ENCODE measurements at places on chromosomes 7 and 10. TPM values are rescaled to one million over a fixed set of nuclear protein-coding genes. Genes with fewer than 3 reads are reported as not detected.
A peak's percentile ranks its signal among the peaks of the same experiment; 100 is the strongest.

GRCh38 chr7:30674876-30675275 lies 7.4 kb downstream of the CRHR2 start:
- H3K36me3 ChIP-seq: no peaks in the 10 kb centered on the region
- H3K27ac ChIP-seq: no peak overlapping the region
- H3K4me3 ChIP-seq: no peak overlapping the region
- no peaks in the 10 kb centered on the region for H3K27me3 ChIP-seq
- no peak for DNase-seq

DNA sequence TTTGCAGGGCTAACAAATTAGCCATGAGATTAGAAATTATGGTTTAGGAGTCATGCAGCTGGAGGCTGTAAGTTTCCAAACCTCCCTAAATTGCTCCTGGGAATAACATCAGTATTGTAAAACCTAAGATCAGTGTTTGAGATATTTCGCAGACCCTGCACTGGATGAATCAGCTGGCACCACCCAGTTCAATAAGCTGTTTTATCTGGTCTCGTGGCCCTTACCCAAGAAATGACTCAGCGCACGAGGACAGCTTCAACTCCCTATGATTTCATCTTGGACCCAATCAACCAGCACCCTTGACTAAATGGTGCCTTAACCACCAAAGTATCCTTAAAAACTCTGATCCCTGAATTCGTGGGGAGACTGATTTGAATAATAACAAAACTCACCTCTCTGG lies 482.0 kb upstream of the PCDH15 start:
- H3K36me3 ChIP-seq: no peaks in the 10 kb centered on the region
- H3K4me1 ChIP-seq: no peaks in the 10 kb centered on the region
- H3K27me3 ChIP-seq: no peaks in the 10 kb centered on the region

GRCh38 chr7:46558482-46559193 lies 637.6 kb upstream of the IGFBP3 start:
- no peaks in the 10 kb centered on the region for H3K27me3 ChIP-seq
- no peak overlapping the region for H3K4me3 ChIP-seq
- H3K27ac ChIP-seq: no peak overlapping the region
- no peaks in the 10 kb centered on the region for H3K36me3 ChIP-seq
- no peak for DNase-seq
- H3K4me1 ChIP-seq: no peaks in the 10 kb centered on the region

The CDK6 gene
- 9.0 TPM for polyA plus RNA-seq

GRCh38 chr7:156470399-156471320 lies 169.9 kb upstream of the RNF32 start:
- H3K4me1 ChIP-seq: peaks cover 3% of the 10 kb centered on the region
- H3K27me3 ChIP-seq: no peaks in the 10 kb centered on the region
- no peak overlapping the region for H3K4me3 ChIP-seq
- no peaks in the 10 kb centered on the region for H3K36me3 ChIP-seq
- H3K27ac ChIP-seq: no peak overlapping the region

- no peak overlapping the region for H3K27ac ChIP-seq
- no peak overlapping the region for H3K4me3 ChIP-seq
- DNase-seq: no peak
- no peaks in the 10 kb centered on the region for H3K36me3 ChIP-seq
- H3K4me1 ChIP-seq: no peaks in the 10 kb centered on the region
- no peaks in the 10 kb centered on the region for H3K27me3 ChIP-seq
Measured at GRCh38 chr7:18740579-18740988, 245.0 kb downstream of the HDAC9 start.

The LEP gene
- polyA plus RNA-seq: not detected

DNA sequence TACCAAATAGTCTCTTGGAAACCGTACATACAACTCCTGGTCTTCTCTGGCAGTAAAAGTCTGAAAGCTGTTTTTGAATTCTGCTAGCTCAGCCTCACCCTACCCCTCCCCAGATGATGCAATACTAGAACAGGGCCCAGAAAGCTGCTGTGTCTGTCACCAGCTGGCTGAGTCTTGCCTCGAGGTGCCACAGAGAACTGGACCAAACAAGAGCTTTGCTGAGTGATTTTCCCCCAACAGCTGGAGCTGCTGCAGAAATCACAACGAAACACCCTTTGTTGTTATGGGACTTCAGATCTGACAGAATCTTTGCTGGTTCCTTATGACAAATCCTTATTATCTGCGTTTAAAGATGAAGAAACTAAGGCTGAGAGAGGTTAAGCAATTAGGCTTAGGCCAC lies 134.1 kb downstream of the SPAG6 start:
- peaks cover 2% of the 10 kb centered on the region for H3K4me1 ChIP-seq
- H3K4me3 ChIP-seq: no peak overlapping the region
- no peak overlapping the region for H3K27ac ChIP-seq
- DNase-seq: no peak
- peaks cover 60% of the 10 kb centered on the region for H3K27me3 ChIP-seq
- no peaks in the 10 kb centered on the region for H3K36me3 ChIP-seq

The MYL10 gene
- polyA plus RNA-seq: 0.18 TPM

GRCh38 chr10:63573068-63573697 lies 52.0 kb downstream of the REEP3 start:
- H3K27ac ChIP-seq: no peak overlapping the region
- no peak overlapping the region for H3K4me3 ChIP-seq
- H3K27me3 ChIP-seq: no peaks in the 10 kb centered on the region
- H3K4me1 ChIP-seq: peaks cover 3% of the 10 kb centered on the region

- no peaks in the 10 kb centered on the region for H3K36me3 ChIP-seq
- H3K4me1 ChIP-seq: peaks cover 5% of the 10 kb centered on the region
- no peak for DNase-seq
- no peak overlapping the region for H3K4me3 ChIP-seq
- no peaks in the 10 kb centered on the region for H3K27me3 ChIP-seq
- no peak overlapping the region for H3K27ac ChIP-seq
Measured at GRCh38 chr7:127877951-127878350, 153.3 kb downstream of the LRRC4 start.

GRCh38 chr10:66782144-66782543 lies 143.7 kb upstream of the LRRTM3 start:
- H3K4me1 ChIP-seq: no peaks in the 10 kb centered on the region
- no peak overlapping the region for H3K4me3 ChIP-seq
- DNase-seq: no peak
- no peaks in the 10 kb centered on the region for H3K27me3 ChIP-seq
- no peak overlapping the region for H3K27ac ChIP-seq

DNA sequence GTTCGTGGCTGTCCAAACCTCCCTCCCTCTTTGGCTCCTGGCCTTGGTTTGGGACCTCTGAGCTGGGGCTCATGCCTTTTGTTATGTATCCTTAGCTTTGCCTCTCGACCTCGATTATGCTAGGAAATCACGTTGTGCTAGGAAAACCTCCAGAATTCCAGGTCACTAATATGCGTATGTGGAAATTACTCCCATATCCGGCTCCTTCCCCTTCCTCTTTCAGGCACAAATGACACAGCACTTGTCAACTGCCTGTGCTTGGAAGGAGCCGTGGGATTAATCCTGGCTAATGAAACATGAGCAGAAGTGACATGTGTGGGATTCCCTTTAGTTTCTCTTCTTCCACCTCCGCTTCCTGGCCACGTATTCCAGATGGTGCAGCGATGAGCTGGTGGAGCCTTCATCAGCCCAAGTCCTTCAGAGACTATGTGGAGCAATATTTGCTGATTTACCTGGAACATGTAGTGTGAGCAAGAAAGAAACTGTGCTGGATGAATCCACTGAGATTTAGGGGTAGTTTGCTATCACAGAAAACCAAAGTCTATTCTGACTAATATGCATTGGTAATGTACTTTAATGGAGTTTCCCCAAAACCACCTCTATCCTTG lies 149.2 kb downstream of the REEP3 start:
- H3K36me3 ChIP-seq: no peaks in the 10 kb centered on the region
- H3K4me1 ChIP-seq: peaks cover 18% of the 10 kb centered on the region
- no peak overlapping the region for H3K27ac ChIP-seq
- H3K4me3 ChIP-seq: peak overlapping the region; percentile 2

DNA sequence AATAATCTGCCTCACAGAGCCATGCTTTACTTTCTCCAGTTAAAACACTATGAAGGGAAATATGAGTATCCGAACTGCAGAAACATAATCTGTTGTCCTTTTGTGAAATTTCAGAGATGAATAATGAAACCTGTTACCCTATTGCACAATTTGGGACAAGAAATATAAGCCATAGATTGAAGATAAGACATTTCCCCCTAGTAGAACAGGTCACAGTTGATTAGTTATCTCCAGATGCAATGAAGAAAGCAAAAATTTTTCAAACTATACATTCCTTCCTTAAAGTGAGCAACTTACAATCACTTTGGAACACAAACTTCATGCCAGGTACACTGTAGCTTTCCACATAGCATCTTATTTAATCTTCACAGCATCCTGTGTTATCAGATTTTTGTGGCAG lies 2.3 kb upstream of the CHN2 start:
- H3K27me3 ChIP-seq: peaks cover 45% of the 10 kb centered on the region
- no peak overlapping the region for H3K27ac ChIP-seq
- H3K4me3 ChIP-seq: no peak overlapping the region
- peaks cover 7% of the 10 kb centered on the region for H3K4me1 ChIP-seq
- no peaks in the 10 kb centered on the region for H3K36me3 ChIP-seq
- no peak for DNase-seq

DNA sequence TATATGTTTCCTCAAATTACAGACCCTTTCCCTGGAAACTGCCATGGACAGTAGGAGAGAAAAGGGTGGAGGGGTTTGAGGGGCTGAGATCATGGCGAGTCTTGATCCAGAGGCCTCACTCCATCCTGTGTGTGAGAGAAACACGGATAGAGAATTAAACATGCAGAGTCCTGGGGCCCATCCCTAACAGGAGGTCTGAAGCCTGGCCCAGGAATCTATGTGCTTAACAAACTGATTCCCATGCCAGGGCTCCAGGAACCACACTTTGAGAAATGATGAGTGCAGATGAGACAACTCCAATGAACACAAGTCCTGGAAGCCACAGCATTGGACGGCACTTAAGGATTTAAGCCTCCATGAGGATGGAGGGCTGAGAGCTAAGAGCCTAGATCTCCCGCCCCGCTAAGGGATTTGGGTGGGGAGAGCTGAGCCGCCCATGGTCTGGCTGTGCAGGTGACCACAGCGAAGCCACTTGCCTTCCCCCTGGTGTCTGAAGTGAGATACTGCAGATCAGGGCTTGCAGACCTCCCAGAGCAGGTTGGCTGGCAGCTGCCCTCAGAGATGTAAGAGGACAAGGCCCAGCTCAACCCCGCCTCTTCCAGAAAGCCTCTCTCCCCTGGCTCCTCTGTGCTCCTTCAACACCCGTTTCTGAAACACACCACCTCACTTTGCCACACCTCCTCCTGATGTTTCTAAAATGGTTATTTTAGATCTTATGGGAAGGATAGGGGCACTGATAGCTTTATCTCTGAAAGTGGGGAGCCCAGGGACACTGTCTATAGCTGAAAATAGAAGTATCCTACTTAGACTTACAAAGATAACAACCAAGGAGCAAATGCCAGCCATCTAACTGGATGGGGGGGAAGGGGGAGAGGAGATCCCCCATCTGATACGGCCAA lies 24.8 kb upstream of the EIF5AL1 start:
- peak; percentile 83 for DNase-seq
- H3K27me3 ChIP-seq: no peaks in the 10 kb centered on the region
- no peak overlapping the region for H3K4me3 ChIP-seq
- no peaks in the 10 kb centered on the region for H3K36me3 ChIP-seq
- H3K27ac ChIP-seq: no peak overlapping the region

DNA sequence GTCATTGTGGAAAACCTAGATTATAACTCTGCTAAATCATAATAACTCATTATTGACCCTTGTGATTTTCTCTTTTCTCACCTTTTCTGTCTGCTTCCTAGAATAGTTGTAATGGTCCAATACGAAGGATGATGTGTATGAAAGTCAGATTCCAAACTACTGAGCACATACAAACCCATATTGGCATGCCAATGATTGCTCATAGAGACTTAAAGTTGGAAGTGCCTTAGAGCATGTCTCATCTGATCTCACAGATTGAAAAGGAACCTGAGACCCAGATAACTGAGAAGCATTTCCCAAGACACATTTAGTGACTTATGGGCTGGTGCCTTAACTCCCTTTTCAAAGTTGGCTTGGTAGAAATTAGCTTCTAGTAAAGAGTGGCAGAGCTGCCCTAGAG lies 594.3 kb downstream of the REEP3 start:
- DNase-seq: no peak
- H3K27ac ChIP-seq: no peak overlapping the region
- H3K4me1 ChIP-seq: peaks cover 4% of the 10 kb centered on the region
- no peak overlapping the region for H3K4me3 ChIP-seq
- H3K36me3 ChIP-seq: no peaks in the 10 kb centered on the region

The TAS2R5 gene
- polyA plus RNA-seq: 6.2 TPM

The SLC26A5 gene
- 0.24 TPM for polyA plus RNA-seq

The TRPV5 gene
- polyA plus RNA-seq: 0.05 TPM

- no peaks in the 10 kb centered on the region for H3K36me3 ChIP-seq
- no peaks in the 10 kb centered on the region for H3K27me3 ChIP-seq
- H3K4me1 ChIP-seq: peaks cover 4% of the 10 kb centered on the region
- H3K27ac ChIP-seq: no peak overlapping the region
- no peak for DNase-seq
Measured at GRCh38 chr10:30830315-30831230, 201.0 kb upstream of the LYZL2 start.

The SPDYE6 gene
- not detected for polyA plus RNA-seq

DNA sequence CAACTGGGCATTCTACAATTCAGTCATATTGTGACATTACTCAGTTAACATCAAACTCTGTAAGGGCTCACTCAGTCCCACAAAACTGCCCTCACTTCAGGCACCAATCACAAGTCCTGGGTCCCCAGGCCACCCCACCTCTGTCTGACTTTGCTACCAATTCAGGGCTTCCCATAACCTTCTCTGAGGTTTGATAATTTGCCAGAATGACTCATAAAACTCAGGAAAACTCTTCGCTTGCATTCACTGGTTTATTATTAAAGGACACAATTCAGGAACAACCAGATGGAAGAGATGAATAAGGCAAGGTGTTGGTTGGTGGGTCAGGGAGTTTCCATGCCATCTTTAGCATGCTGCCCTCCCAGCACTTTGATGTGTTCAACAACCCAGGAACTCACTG lies 41.3 kb downstream of the AVL9 start:
- DNase-seq: no peak
- no peak overlapping the region for H3K4me3 ChIP-seq
- H3K36me3 ChIP-seq: no peaks in the 10 kb centered on the region
- H3K27ac ChIP-seq: no peak overlapping the region

All from H1 (cell line).